ENCODE measurements at places on chromosomes 7 and 10.

DNA sequence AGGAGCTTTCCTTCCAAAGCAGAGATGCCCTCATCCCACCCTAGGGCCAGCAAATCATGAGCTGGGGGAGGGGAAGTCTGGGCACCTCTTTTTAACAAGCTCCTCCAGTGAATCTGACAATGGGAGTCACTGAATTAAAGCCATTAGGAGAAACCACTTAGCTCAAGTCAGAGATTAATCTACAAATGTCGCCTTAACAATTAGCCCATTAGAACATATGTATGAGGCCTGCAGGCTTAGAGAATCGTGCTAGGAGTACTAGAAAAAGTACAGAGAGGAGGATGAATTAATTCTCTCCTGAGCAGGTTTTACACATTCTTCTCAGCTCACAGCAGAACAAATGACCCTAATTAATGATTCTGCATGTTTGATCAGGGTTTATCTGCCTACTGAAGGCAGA lies 381.3 kb downstream of the KCNMA1 start:
- DNase-seq: no peak

DNA sequence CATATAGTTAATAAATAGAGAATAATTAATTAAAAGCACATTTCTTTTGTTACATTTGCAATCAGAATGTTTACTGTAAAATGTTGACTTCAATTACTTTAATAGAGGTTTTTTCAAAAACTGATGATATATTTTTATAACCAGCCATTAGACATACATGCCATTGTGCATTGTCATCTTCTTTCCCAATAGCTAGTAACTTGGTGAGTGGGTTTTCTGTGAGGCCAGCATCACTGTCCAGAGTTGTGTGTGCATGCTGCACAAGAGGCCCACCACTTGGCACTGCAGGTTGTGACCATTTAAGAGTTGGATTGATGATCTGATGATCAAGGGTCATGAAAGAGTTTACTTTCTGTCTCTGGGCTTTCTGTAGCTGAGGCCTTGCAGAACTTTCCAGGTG lies 46.5 kb downstream of the TFEC start:
- no peak for DNase-seq

DNA sequence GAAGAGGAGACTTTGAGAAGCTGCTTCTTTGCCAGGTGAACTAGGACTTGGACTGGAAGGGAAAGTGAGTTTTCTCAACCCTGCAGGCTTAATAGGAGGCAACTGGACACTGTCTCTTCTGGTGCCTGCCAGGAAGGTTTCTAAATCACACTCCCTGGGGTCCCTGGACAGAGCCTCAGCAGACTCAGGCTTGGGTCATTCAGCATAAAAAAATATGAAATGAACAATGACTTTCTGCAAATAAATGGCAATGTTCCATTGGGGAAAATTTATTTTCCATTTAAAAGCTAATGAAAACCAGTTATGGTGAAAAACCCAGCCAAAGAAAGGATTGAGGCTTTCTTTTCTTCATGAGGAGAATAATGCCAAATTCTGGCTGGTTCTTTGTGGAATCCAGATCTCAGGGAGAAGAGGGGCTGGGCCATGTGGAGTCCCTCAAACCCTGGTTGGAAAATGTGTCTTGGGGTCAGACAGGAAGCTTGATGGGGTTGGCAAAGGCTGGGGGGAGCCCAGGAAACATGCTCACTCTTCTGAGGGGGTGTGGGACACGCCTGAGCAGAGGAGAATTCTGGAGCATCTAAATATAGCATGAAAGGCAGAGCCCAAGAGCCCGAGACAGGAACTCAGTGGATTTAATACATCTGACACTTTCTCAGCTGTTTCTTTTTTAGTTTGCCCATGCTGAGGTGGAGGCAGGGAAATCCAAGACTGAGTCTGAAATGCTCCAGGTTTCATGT lies 65.2 kb upstream of the EMX2 start:
- no peak for DNase-seq

DNA sequence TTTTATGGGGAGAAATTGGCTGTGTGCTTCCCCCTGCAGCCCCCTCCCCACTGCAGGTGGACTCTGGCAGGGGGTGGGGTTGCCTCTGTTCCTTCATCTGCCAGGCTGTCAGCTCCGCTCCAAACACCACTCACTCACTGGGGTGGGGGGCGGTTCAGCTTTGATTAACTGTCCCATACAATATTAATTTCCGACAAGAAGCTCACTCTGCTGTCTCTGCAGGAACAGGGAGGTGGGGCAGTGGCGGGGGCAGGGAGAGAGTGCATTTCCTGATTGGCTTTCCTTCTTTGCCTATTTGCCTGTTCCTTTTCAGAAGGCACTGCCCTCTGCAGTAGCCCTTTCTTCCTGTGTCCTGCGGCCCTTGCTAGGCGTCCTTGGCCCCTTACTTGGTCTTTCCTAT lies 500.8 kb downstream of the PLXNA4 start:
- no peak for DNase-seq

Measured in hematopoietic multipotent progenitor cell treated with erythropoietin and hydrocortisone succinate and interleukin-3 and kit ligand, for 6 days (in vitro differentiated cells).